ENCODE measurements at places on chromosomes 13 and 19.

DNA sequence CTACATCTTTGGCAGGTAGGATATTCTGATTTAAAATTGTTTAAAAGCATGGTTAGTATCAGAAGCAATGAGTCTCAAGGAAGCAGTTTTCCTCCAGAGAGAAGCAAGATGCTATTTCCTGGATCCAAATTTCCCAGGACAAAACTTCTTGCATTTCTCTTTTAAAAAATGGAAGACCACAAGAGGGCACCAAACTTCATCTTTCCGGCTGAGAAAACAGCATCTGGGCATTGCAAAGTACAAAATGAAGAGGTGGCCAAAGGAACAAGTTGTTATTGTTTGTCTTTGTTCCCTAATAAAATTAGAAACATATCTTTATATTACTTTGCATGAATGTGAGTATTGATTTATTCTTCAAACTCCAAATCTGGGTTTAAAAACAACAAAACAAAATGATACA lies 60.0 kb upstream of the LRCH1 start:
- no peak for DNase-seq

DNA sequence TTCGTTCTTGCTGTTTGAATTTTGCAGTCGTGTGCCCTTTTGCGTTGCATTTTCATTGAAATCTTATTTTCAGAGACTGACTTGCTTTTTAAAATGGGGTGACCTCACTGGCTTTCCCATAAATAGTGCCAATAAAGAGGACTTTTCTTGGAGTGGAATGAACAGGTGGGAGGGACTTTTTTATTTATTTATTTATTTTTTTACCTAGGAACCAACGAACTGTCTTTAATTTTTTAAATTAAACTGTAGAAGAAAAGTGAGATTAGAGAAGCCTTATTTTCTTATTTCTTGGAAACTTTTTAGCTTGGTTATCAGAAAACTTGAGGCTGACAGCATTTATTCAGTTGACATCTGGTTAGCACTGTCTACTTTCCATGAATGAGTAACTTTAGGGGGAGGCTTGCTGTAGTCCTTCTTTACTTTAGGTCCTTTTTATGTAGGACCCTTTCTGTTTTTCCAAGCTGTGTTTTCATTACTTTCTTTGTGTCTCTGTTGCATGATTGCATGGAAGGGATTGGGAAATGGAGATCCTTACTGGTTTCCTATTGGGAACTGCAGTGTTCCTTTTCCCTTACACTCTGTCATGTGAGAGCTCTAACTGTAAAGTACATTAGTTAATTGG lies 1.7 kb downstream of the SLAIN1 start:
- no peak for DNase-seq

- DNase-seq, result no peak
These were observed 27.5 kb downstream of the ZNF507 start for GRCh38 chr19:32372726-32373517.

GRCh38 chr13:99809926-99810325 lies 161.6 kb downstream of the ZIC5 start:
- no peak for DNase-seq

- no peak for DNase-seq
These were observed 3.1 kb downstream of the CD320 start for GRCh38 chr19:8304841-8305621.

DNA sequence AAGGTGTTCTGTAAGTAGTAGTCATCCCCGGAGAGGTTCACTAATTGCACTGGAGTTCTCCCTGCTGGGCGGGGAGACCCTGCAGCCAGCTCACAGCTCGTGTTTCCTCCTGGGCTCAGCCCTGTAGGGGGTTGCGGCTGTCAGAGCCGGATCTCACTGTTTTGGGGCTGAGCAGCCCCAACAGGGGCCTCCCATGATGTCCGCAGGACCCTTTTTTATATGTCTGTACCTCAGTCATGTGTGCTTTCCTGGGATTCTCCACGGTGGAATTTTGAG lies 130.2 kb upstream of the MCF2L start:
- DNase-seq, result no peak

DNA sequence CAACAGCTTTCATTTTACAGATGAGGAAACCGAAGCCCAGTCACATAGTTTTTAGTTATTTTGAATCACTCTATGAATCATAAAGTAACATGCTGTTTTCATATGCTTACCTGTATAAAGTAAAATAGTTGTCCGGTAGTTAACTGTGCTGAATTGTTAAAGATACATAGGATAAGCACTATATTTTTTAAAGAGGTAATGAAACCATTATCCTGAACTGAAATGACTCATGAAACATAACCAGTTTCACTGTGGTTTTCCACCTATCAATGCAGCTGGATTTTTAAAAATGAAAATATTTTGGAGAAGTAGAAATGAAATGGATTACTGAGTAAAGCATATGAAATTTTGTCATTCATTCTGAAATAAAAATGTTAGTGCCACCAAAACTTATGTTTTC lies 655.0 kb downstream of the OLFM4 start:
- no peak for DNase-seq

DNA sequence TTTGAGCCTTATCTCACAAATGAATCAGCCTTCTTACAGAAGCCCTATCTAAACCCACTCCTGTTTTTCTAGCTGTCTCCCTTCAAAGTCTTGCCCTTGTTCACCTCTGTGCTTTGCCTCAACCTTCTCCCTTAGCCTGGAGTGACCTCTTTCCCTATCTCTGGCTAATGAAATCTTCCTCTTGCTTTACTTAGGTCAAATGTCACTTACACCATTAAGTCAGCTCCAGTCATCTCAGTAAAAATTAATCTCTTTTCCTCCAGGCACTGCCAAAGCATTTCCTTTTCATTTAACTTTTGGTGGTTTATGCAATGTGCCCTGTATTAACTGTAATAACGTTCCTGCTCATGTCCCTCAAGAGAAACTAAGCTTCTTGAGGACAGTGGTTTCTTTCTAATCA lies 596.5 kb upstream of the MIR17HG start:
- DNase-seq, result no peak

DNA sequence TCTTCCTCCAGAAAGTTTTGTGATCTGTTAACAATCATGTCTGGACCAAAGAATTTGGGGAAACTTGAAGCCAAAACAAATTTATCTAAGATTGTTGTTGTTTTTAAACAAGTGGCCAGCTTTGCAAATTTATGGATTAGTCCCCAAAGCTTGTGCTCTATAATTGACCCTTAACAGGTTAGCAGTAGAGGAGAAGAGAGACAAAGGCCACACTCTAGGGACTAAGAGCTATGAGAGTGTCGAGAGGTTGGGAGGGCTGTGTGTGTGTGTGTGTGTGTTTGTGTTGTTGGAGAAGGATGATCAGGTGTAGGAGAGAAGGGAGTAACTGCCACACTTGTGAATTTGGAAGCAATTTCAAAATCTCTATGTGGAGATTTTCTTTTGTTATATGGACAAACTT lies 367.3 kb downstream of the KCNRG start:
- no peak for DNase-seq

DNA sequence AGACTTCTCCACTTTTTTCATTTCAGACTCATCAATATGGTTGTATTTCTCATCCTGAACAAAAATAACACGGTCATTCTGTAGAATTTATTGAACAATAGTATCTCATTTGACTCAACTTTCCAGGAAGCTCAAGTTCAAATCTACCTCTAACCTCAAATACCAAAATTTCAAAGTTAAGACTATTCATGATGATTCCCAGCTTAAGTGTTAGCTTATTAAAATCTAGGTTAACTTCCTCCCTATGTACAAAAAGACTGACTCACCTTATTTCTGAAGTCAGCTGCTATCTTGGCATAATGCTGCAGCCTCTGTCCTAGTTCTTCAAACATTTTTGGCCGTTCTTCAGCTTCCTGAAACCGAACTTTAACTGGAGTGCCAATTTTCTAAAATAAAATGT lies 23.2 kb downstream of the HSPH1 start:
- no peak for DNase-seq

- DNase-seq, result no peak
These were observed 152.1 kb downstream of the URI1 start for GRCh38 chr19:30093966-30094755.

Data from Right ventricle myocardium superior (tissue), 1 donor.